ENCODE measurements at places on chromosomes 3 and 15. TPM values are rescaled to one million over a fixed set of nuclear protein-coding genes. Genes with fewer than 3 reads are reported as not detected.

The TF gene
- total RNA-seq: 1.1 TPM

The PRR20G gene
- not detected for total RNA-seq

The RARB gene
- total RNA-seq: 29.8 TPM

The GRM7 gene
- not detected for total RNA-seq

The ATP13A5 gene
- 0.66 TPM for total RNA-seq

The ROPN1 gene
- not detected for total RNA-seq

The GPR87 gene
- total RNA-seq: 1.2 TPM

The PSTPIP1 gene
- total RNA-seq: not detected

The TIMMDC1 gene
- total RNA-seq: 84.1 TPM

Measured in Calu3 (cell line).